ENCODE measurements at places on chromosomes 7 and 10.

DNA sequence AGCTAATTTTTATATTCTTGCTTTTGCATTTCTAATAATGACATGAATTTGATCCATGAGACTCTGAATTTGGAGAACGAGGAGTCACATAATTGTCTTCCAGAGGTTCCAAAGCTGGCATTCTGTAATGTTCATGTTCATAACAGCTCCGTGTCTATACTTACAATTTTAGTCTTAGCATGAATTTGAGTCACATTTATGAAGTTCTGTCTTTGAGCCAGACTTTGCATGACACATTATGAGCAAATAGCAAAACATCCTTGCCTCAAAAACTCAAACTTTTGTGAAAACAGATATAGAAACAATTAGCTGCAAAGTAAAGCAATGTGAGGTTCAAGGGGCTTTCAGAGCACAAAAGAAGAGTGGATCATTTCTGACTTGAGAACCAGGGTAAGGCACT is 44.5 kb upstream of the CAV2 start:
- DNase-seq: peak; percentile 32

DNA sequence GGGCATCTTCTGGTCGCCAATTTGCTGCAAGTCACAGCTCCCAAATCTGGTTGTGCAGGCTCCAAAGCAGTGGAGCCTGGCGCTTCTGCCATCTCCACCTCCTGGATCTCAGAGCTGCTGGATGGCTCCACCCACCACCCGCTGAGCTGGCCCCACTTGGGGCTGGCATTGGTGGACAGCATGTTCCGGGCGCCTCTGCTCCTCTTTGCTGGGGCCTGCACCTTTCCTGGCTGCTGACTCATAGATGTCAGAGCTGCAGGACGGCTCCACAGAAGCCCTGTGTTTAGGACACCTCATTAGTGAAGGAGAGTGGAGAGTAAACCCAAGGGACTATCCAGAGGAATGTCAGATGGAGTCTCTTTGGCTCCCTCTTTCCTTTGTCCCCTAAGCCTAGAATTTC is 27.4 kb downstream of the MAPK8 start:
- DNase-seq: no peak

DNA sequence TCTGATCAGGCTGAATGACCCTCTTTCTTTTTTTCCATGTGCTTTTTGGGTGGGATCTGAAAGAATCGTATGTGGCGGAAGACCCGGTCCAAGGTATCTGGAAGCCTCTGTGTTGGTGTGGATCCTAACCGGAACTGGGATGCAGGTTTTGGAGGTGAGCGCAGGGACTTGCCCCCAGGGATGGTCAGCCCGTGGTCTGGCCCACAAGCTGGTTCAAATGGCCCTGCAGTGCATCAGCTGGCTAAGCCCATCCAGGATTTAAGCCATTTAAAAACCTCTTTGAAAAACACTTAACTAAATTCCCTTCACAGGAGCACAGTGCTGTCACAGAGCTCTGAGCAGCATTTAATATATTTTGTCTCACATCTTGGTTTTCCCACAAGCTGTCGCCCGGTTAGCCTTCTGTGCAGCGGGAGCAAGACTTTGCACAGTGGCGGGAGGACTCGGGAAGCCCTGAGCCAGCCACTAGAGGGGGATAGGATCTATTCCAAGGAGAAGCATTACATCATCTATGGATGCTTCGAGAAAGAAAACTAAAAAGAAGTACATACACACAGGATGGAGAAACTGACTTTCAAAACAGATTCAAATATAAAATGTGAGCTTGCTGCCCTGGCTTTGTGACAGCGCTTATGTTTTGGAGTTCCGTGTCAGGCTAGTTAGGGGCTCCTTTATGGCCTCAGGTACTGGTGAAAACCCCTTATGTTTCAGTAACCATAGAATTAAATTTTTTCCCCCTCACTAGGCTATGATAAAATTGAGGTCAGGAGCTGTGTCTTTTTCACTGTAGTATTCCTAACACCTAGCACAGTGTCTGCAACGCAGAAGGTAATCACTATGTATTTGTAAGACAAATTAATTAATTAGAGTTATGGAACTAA is 11.3 kb downstream of the CPA2 start:
- peak; percentile 72 for DNase-seq

DNA sequence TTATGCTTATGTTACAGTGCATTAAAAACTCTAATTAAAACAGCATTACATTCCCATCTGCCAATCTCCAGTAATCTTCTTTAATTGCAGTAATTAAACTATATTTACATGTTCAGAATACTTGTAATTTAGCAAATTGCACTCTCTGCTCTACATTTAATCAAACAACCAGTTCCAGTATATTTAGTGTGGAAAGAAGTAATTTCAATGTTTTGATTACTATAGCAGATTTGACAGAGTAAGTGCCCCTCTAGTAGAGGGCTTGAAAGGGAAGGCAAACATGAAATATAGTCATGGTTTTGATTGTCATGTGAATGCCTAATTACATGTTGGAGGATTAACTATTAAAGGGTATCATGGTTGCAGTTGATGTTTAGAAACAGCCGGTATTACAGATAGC is 739.7 kb downstream of the AUTS2 start:
- no peak for DNase-seq

DNA sequence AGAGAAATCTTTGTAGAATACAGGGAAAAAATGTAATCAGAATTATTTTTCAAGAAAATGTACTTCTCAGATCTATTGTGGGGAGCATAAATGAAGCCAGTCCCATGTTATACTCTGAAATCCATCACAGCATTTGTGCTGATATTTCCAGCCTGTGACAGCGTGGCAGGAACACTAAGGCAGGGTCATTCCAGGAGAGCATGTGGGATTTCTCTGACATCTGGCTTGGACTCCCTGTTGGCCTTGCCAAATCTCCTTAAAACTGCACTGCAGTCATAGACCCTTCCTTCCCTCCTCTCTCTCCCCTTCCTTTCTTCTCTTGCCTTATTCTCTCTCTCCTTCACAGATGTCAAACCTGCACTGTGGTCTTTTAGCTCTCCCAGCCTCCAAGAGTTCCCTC is 6.5 kb upstream of the TSPAN13 start:
- no peak for DNase-seq

DNA sequence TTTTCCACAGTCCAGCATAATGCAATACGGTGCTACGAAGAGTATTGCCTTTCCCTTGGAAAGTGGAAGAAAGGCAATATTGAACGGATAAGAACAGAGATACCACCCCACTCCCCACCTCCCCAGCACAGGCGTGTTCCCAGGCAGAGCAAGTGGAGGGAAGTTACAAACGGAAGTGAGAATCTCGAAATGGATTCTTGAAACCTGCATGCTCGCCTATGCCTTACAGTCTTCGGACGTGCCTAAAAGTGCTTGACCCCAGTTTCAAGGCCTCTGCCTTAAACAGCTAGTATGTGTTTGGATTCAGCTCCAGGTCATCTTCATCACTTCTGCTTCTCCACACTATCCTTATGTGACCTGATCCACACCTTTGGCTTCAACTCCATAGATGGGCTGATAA is 35.0 kb upstream of the USP6NL start:
- DNase-seq: no peak

DNA sequence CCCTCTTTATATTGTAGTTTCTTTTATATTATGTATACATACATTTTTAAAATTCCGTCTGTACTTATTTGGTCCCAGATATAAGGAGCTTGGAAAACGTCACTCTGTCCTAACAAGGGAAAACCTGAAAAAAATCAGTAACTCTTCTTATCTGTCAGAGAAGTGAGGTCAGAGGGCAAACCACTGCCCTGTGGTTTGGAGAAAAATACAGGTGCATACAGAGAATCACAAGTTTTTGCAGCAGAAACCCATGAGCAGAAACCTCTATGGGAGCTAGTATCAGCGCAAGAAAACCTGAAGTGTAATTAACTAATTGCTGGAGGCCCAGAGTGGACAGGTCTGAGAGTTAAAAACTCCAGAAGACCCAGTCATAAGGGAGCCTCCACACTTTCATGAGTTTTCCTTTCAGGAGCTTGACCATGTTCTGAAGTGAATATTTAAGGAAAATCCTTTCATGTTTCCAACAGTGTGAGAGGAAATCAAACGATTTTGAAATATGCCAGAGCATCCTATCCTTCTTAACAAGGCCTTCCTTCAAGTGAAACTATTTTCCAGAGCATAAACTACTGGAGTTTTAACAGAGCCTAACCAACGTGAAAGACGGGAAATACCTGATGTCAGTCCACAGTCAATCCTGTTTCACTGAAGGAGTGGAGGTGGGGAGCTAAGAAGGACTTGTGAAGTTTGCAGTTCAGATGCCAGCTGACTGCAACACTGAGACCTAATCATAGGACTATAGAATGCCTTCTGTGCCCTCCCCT is 290.8 kb upstream of the BMPER start:
- DNase-seq: no peak

DNA sequence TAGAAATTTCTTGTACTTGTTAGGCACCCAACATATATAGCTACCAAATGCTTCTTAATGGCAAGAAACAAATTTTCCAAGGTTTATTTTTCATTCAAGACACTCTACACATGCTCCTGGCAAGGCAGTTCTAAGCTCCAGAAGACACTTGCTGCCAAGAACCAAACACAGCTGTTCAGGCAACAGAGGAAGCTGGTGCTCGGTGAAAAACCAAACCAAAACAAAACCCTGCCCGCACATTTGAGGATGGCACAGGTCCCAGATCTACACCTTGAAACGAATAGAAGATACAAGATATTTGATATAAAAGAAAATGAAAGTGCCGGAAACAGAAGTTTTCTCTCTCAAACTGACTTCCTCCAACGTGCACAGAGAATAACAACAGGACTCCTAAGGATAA is 4.9 kb upstream of the DNTT start:
- DNase-seq: no peak

DNA sequence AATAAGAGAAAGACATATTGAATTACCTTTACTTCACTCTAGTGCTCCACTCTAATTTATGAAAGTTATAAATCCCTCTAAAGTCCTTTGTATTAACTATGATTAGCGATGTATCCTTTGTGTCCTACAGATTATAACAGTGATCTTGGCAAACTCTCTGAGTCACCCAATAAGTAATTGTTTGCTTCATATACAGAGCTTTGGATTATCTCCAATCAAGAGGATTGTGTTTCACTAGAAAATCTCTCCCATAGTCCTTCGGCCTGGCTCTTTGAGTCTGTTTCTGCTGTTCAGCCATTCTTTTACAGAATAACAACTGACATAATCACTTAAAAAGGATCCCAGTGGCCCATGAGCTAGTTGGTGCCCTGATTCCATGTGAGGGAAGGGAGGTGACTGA is 9.5 kb downstream of the LMOD2 start:
- no peak for DNase-seq

DNA sequence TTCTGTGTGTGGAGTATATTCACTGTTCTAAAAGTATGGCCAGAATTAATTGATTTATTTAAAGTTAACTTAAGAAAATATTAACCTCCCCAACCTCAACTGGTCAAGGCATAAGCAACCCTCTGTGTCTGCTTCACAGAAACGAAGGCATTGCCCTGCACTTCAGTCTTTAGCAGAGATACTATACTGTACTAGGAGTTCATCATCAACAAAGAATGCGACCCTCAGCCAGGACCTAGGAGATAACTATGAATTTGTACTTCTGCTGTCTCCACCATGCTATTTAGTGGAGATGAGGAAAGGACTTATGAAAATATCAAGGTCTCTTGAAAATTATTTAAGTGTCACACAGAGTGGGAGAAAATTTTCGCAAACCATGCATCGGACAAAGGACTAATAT is 35.7 kb upstream of the SEMA3D start:
- DNase-seq: no peak

DNA sequence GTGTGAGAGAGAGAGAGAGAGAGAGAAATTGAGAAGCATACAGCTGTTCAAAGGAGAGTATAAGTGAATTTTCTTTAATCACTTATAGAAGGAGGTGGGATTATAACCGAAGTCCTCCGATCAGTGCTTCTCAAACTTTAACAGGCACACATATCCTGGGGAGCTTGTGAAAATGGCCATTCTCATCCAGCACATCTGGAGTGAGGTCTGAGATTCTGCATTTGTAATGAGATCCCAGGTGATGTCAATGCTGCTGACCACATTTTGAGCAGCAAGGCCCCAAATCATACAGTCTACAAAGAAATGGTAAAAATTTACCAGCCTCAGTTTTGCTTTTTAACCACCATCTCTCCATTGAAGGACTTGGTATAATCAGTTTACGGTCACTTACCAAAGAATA is 219.0 kb downstream of the PTEN start:
- DNase-seq: no peak

DNA sequence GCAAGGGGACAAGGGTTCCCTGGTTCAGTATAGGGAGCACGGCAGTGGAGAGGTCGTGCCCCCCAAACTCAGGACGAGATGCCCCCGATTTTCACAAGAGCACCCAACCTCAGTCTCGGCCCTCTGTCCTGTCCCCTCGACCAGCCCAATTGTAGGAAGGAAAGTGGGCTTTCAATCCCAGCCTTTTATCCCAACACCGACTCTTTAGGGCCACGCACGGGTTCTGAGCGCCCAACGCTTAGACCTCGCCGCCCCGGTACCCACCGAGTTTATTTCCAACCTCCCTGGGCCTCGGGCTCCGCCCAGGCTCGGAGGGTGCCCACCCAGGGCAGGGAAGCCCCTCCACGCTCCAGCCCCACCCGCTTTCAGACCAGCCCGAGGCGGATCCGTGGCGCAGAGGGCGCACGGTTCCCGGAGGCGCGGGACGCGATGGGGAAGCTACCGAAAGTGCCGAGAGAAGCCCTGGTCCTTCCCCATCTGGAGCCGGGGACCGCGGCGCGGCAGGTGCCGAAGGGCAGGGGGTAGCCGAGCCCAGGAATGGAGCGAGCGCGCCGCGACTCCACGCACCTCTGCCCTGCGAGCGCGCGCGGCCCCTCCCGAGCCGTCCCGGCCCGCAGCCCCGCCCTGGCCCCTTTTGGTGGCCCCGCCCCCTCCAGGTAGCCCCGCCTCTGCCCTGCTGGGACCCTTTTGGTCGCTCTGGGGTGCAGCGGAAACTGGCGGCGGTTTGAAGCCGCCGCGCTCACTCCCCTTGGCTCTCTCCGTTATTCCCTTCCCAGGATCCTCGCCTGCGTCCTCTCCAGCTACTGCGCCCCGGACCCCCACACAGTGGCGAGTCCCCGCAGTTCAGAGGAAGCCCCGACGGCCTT is 20.4 kb downstream of the GRID2IP start:
- no peak for DNase-seq

GRCh38 chr10:129809431-129809830 is 154.6 kb downstream of the EBF3 start:
- no peak for DNase-seq

DNA sequence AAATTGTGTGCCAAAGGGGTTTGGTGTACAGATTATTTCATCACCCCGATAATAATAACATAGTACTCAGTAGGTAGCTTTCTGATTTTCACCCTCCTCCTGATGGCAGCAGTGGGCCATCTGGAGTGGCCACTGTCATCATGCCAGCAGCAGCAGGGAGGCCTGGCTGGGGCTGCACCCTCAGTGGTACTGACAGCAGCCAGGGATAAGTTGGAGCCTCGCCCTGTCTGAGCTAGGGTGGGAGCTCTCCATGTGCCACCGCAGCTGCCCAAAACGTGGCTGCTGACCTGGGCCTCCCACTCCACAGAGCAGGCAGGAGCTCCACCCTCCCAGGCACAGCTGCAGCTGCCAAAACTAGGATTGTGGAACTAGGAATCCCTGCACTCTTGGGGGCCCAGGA is 700.8 kb upstream of the KCND2 start:
- DNase-seq: no peak

- no peak for DNase-seq
Observed at GRCh38 chr7:26291699-26292538, at the start of gene SNX10. SNX10 (plus strand) TSS chr7:26291862; CDS start chr7:26346443, 54,581 bp downstream.

- peak; percentile 6 for DNase-seq
Observed at GRCh38 chr7:121113288-121113687, 124.8 kb downstream of the CPED1 start.

Data from hepatic stellate cell (primary cell).